ENCODE measurements at places on chromosomes 6 and 20. TPM values are rescaled to one million over a fixed set of nuclear protein-coding genes. Genes with fewer than 3 reads are reported as not detected.

TMEM170B gene
- total RNA-seq: 0.98 TPM

ENPP4 gene
- 0.59 TPM for total RNA-seq

KIF13A gene
- total RNA-seq: 22.7 TPM

UBR2 gene
- total RNA-seq: 16.2 TPM

RBPJL gene
- not detected for total RNA-seq

EYS gene
- not detected for total RNA-seq

C6orf132 gene
- 0.54 TPM for total RNA-seq

OPRL1 gene
- total RNA-seq: 0.34 TPM

ZNF391 gene
- 0.73 TPM for total RNA-seq

BMP5 gene
- not detected for total RNA-seq

CTCFL gene
- total RNA-seq: not detected

SLC4A11 gene
- 1.5 TPM for total RNA-seq

HLA-DQA2 gene
- total RNA-seq: not detected

MANEA gene
- total RNA-seq: 11.5 TPM

PPP1R16B gene
- 0.44 TPM for total RNA-seq

BPIFA1 gene
- total RNA-seq: not detected

BPIFB2 gene
- total RNA-seq: not detected

SLA2 gene
- not detected for total RNA-seq
